ENCODE measurements at places on chromosomes 6 and 20. TPM values are rescaled to one million over a fixed set of nuclear protein-coding genes. Genes with fewer than 3 reads are reported as not detected.

DNA sequence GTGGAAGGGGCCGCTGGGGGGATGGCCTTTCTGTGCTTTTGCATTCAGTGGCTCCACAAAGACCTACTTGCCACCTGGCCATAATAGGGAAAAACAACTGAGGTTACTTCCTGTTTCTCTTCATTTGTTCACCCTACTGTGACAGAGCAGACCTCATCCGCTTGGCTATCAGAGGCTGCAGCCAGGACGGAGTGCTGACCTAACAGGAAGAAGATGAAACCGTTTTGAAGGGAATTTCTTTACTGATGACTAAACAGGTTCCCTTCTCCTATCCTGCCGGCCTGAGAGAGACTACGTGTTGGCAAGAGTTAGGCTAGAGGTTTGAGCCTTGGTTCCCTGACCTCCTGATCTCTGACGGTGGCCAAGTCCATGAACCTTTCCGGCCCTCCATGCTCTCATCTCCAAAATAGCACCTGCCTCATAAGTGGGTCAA, 21.3 kb downstream of the PRR18 start:
- DNase-seq = no peak

GRCh38 chr6:680666-681340, 12.1 kb downstream of the EXOC2 start:
- DNase-seq = no peak

DNA sequence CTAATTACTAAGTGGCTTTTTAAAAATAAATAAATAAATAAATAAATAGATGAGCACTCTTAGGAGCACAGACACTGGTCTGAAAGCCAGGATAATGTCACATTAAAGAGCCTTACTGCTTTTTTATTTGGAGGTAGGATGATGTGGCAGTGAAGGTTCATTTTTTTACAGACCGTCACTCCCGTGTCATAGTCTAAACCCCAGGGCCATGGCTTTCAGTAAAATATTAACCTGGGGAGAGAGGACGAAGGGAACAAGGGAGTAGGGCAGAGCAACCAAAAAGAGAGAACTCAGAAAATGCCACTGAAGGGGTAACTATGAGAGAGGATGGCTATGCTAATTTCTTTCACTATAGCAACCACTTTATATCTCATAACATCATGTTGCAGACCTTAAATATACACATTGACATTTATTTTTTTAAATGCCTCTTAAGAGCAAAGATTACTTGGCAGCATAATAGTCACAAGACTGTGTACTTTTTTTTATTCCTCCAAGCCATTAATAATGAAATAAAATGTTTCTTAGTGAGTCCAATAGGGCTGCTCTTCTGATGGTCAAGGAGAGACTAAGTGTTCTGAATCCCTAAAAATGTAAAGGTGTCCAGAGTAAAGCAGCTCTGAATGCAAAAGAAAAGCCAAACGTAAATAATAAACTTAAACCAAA, 100.9 kb upstream of the SIM1 start:
- no peak for DNase-seq

DNA sequence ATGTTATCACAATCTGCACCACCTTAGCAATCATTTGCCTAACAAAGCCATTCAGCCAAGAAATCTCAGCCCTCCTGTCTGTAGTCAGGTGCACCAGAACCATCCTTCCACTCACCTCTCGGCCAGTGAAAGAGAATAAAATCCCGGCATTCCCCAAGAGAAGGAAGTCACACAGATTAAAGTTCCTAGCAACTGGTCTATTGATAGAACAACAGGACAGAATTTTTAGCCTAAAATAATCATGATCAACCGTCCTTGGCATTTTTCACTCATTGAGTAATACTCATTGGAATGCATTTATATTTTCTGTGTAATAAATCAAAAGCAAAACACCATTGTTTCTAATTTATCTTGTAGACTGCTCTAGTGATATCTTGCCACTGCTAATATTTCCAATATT, 85.7 kb upstream of the CDH4 start:
- no peak for DNase-seq

- DNase-seq = no peak
Measured at GRCh38 chr20:51412951-51413481, 129.5 kb downstream of the NFATC2 start.

DNA sequence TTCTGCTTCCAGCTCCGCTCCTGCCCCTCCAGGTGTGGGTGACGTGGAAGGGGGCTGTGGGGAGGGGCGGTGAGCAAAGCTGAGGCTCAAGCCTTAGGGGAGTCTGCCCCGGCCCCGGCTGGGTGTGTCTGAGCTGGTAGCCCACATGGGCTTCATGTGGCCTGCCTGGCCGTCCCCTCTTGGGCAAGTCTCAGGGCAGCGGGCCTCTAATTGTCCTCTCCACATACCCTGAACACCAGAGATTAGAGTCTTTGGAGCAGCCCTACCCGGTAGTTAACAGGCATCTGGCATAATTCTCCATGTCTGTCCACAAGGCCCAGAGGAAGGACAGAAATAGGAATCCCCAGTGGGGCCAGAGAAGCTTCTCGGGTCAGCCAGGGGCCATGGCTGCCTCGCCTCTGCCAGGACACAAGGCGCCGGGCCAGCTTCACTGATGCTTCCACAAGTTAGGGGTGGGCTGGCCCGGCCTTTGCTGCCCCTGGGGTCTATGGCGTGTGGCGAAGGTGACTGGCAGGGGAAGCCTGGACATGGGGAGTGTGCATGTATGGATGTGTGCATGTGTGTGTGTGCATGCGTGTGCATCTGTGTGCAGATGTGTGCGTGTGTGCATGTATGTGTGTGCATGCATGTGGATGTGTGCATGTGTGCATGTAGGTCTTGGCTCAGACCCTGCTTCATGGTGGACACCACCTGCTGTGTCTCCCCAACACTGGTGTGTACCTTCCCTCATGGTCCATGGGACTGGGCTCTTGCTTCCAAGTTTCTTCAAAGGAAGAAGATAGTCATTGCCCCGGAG, 24.0 kb downstream of the FRMD1 start:
- DNase-seq = no peak

GRCh38 chr6:42783177-42783875, 1.5 kb downstream of the BICRAL start:
- no peak for DNase-seq

DNA sequence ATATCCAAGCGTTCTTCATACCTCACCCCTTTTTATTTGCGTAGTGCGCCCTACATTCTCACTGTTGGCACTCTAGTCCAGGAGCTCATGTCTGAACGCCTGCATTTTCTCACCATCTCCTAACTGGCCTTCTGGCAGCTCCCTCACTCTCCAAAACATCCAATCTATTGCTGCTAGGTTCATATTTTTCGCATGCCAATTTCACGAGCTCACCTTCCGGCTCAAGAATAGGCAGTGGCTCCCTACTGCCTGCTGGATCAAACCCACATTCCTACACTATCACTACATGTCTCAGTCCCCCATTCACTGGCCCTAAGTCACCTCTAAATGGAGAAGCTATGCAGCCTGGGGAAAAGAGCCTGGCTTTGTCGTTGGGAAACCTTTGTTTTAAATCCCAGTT, 115.0 kb downstream of the IPCEF1 start:
- DNase-seq = no peak

GRCh38 chr20:62066339-62066982, 780 bp upstream of the TAF4 start:
- peak; percentile 52 for DNase-seq

TP53TG5 gene
- 1.6 TPM for polyA plus RNA-seq

UST gene
- polyA plus RNA-seq = 10.8 TPM

KCNK5 gene
- polyA plus RNA-seq = 12.7 TPM

PCMTD2 gene
- polyA plus RNA-seq = 127 TPM

MYLK4 gene
- polyA plus RNA-seq = 1.4 TPM
